ENCODE measurements at places on chromosomes 7 and 10.

GRCh38 chr7:73888959-73889358, 28.0 kb downstream of the TMEM270 start:
- DNase-seq, result no peak

DNA sequence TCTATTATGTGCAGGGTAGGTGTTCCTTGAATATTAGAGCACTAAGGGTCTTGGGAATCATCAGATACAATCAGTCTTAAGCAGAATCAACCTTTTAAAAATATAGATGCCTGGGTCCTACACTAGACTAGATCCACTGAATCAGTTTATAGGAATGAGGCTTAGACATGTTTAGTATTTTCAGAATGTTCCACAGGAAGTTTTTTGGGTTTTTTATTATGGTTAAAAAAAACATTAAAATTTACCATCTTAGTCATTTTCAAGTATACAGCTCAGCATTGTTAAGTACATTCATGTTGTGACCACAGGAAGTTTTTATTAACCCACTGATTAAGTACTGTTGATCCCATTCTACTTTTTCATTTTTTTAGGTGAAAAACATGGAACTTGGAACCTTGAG, 135.7 kb downstream of the LCOR start:
- DNase-seq, result no peak

GRCh38 chr7:78924581-78924980, 528.9 kb downstream of the MAGI2 start:
- no peak for DNase-seq

GRCh38 chr7:138630059-138630610, 71.0 kb downstream of the SVOPL start:
- no peak for DNase-seq

DNA sequence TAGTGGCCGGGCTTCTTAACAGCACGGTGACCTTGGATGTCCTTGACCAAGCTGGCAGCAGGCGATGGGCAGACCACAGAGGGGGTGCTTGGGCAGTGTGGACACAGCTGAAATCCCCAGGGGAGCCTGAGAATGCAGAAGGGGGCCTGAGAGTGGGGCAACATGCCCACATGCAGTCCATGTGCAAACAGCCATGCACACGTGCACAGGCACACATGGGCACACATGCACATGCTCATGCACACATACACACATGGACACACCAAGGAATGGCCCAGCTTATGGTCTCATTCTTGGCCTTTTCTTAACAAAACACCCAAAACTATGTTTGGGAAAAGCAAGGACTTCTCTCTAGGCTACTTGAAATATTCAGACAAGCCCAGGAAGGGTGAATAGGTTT, 483.9 kb upstream of the MKI67 start:
- DNase-seq, result no peak

GRCh38 chr10:113959383-113959760, 84.3 kb upstream of the ADRB1 start:
- DNase-seq, result no peak

- peak; percentile 41 for DNase-seq
These were observed 342.2 kb upstream of the MEOX2 start for GRCh38 chr7:16028636-16029035.

DNA sequence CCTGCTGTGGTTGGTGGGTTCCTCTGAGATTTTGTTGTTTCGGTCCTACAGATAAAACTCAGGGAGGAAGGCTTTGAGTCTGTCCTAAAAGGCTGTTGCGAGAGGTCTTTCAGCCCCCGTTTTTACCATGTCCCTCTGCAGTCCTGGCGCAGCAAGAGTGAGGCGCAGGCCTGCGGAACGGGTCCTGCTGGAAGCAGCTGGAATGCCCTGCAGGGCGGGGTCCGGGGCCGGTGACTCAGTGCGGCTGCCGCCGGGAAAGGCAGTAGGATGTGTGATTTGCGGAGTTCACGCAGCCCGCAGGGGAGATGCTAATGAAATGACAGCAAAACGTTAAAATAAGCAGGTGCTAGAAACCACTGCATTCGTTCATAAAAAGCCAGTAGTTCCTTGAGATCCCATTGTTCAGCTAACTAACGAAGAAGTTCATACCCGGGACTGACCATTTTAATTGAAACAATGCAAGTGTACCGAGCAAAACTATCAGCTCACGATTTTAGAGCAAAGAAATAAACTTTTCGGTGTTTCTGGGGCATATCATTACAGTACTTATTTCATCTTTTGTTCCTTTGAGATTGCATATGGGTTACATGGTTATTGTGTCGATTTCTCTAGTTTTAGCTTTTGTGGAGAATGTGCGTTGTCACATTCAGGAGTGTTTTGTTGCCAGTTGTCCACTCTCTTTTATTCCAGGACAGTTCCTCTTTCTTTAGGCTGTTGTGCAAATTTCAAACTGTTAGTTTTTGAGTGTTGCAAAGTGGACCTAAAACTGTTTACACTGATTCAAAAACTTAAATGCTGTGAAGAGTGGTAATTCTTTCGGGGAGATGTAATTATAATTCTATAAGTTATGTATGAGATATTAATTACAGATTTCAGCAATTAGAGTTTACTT, 783 bp downstream of the ANLN start:
- DNase-seq, result peak; percentile 81

GRCh38 chr7:149245244-149245643, 5.8 kb downstream of the ZNF212 start:
- DNase-seq, result no peak

DNA sequence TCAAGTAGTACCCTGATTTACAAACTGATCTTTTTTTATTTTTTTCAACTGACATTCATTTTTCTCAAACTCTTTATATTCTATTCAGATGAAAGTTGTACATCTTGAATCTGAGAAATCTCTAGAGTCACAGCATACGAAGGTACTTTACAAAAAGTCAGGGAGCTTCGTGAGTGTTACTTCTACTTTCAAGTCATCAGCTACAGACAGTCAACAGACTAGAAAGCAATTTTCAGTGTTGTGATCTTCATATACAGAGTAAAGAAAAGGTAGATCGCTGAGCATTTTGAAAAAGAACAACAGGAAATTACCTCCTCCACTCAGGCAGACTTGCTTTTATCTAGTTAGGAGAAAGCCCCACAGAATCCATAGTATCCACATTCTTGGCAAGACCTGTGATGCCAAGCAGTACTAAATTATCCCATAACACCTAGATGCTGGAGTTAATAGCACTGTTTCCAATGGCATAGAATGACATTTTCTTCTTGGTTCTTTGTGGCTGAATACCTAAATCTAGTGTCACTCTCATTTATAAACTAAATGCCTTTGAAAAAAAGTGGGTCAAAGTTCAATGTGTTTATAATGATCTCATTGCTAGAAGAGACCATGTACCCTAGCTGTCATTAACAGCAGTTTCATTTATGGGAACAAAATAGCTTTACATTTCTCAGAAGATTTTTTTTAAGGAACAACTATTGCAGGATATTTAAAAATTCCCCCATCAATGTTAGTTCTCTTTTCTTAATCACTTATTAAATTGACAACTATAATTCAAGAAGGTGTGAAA, 12.0 kb upstream of the ZNF800 start:
- no peak for DNase-seq

GRCh38 chr7:122885583-122886356, 490 bp downstream of the CADPS2 start:
- DNase-seq, result peak; percentile 55
